ENCODE measurements at places on chromosomes 1 and 21.

- no peak for DNase-seq
Measured at GRCh38 chr1:231829332-231829731, 202.7 kb downstream of the DISC1 start.

GRCh38 chr1:53348486-53349368 lies 20.9 kb upstream of the LRP8 start:
- DNase-seq: no peak

DNA sequence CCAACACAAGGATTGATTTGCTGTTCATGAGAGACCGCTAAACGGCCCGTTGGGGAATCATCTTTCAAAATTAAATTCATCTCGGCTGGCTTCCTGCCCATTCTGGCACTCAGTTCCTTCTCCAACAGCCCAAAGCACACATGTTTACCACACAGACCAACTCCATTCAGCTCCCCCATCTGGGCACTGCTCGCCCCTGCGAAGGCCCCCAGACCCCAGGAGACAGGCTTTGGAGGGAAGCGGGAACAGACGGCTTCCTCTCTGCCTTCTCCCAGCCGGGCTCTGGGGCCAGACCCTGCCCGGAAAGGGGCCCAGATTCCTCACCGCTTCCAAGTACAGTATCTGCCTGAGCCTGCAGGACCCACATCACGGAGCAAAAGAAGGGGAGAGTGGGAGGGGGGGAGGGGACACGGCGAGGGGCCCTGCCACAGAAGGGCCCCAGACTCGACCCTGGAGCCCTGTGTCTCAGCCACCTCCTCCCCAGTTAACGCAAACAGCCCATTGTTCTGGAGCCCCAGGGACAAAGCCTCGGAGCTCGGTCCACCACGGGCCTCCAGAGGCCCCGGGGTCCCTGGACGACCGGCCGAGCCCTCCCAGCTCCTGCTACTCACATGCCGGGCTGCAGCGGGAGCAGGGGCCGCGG lies 660 bp downstream of the MEGF6 start:
- no peak for DNase-seq

- DNase-seq: no peak
Measured at GRCh38 chr1:115632251-115633026, 9.3 kb upstream of the VANGL1 start.

DNA sequence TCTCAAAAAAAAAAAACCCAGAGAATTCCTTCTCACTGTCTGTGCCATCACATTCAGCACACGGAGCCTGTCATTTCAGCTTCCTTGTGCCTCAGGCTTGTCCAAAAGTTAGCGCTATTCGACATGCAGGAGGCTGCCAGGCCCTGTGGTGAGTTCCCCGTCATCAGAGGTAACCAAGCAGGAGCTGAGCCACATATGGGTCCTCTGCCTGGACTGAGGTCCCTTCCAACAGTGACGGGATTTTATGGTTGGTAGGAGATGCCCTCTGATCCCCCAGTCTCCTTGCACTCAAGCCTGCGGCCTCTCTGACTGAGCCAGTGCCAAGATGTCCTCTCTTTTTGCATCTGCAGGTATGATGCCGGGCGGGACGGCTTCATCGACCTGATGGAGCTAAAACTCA lies 12.7 kb upstream of the CTRC start:
- DNase-seq: no peak

- no peak for DNase-seq
Measured at GRCh38 chr1:23394181-23394580, 24.5 kb upstream of the ZNF436 start.

Measured in T-cell (primary cell).